Foreskin melanocyte (primary cell): ENCODE measurements at places on chromosomes 1 and 21.

DNA sequence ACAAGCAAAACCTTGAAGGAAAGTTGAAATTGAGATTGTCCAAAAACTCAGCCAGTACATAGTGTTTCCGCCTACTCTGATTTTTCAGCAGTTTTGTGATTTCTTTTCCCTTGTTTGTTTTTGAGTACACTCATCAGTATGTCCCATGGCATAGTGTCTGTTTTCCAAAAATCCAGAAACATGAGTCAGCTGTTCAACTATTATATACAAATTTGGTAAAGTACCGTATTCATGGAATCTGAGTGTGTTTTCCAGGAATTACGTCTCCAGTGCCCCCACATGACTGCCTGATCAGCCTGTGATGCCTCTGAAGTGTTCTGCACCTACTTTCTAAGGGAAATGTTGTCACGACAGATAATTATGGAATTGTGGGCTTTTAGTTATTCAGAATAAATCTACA lies 186.8 kb downstream of the LTN1 start:
- peak; percentile 67 for DNase-seq

DNA sequence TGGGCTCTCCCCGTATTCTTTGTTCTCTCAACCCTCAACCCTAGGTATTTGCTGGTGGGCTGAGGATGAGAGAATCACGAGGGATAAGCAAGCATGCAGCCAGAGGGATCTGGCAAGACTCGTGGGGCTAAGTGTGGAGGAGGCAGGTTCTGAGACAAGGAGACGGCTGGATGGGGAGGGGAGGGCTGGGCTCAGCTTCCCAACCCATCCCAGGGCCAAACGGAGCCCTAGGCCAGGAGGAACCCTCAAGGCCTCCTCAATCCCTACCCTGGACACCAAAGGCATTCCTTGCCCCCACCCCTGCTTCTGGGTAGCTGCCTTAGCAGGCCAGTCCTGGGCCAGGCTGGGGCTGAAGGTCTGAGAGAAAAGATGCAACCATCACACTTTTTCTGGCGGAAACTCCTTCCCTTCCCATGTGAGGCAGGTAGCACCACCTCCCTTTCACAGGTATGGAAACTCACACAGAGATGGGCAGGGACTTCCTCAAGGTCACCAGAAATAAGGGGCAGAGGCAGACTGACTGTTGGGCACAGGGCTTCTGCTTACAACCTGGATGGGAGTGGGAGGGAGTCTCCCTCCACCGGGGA lies 6.2 kb downstream of the MEF2D start:
- DNase-seq: no peak

GRCh38 chr1:1427106-1427819 lies 6.2 kb upstream of the ANKRD65 start:
- no peak for DNase-seq

GRCh38 chr21:35697321-35697808 lies 363.0 kb downstream of the SETD4 start:
- DNase-seq: peak; percentile 44
